ENCODE measurements at places on chromosomes 3 and 15. TPM values are rescaled to one million over a fixed set of nuclear protein-coding genes. Genes with fewer than 3 reads are reported as not detected.

The TTLL13 gene
- under 0.01 TPM for total RNA-seq

DNA sequence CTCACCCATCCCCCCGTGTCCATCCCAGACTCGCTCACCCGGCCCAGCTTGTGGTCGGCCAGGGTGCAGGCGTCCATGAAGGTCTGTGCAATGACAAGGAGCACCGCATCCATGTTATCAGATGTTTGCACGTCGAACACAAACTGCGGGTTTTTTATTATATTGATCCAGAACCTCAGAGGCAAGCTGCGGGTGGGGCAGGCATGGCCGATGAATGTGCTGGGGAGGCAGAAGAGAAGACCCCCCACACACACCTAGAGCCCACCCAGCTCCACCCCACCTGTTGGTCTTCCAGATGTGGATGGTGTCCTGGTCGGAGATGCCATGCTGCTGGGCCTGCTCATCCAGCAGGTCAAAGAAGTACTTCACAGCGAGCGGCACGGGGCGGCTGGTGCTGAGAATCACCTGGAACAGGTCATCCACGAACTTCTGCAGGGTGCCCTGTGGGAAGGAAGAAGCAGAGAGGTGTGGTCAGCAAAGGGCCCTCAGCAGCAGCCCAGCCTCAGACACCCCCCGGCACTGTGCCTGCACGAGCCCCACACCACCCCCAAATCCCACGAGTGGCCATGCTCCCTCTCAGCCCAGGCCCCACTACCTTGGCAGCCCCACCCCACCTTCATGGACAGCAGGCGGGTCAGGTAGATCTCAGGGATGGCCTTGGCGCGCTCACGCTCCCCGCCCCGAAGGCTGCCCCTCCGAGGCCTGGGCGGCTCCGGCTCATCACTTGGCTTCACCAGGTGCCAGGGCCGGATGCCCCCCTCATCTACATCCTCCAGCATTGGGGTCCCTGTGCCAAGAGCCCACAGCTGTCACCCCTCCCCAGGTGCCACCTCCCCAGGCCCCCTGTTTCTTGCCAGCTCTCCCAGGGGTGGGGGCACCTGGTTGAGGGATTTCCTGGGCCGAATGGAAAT, 20.3 kb downstream of the PLXNB1 start:
- H3K27me3 ChIP-seq, result no peaks in the 10 kb centered on the region
- DNase-seq, result peak; percentile 73
- H3K27ac ChIP-seq, result no peak overlapping the region
- H3K4me3 ChIP-seq, result no peak overlapping the region

GRCh38 chr15:69209661-69210060, 49.2 kb downstream of the GLCE start:
- H3K4me1 ChIP-seq, result no peaks in the 10 kb centered on the region
- H3K27ac ChIP-seq, result no peak overlapping the region
- no peaks in the 10 kb centered on the region for H3K36me3 ChIP-seq

GRCh38 chr3:6640907-6641306, 220.0 kb upstream of the GRM7 start:
- H3K4me1 ChIP-seq, result no peaks in the 10 kb centered on the region
- H3K4me3 ChIP-seq, result no peak overlapping the region
- no peaks in the 10 kb centered on the region for H3K27me3 ChIP-seq
- H3K27ac ChIP-seq, result no peak overlapping the region

DNA sequence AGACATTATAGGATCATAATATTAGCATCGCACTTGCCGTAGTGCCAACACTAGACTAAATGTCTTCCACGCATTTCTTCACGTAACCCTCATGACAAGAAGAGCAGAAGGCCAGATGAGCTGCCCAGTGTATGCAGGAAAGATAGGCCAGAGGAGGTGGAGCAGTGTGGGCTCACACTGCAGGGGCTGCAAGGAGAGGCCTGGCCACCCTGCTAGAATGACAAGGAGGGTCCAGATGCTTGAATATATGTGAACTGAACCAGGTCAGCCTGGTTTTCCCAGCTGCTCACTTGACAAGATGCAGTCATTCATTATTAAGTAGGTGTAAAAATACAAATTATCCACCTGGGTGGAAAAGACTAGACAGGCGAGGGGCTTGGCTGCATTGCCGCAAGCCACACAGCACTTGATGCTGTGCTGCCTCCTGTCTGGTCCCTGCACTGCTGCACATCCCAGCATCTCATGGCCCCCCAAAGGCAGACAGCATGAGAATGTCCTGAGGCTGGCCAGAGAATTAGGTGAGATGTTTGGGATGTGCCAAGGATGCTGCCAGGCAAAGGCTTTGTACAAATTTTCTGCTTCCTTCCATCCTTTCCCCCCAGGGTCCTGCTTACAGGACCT, 115.2 kb downstream of the NTRK3 start:
- no peak overlapping the region for H3K4me3 ChIP-seq
- H3K27me3 ChIP-seq, result no peaks in the 10 kb centered on the region
- no peaks in the 10 kb centered on the region for H3K36me3 ChIP-seq
- no peak overlapping the region for H3K27ac ChIP-seq
- no peaks in the 10 kb centered on the region for H3K4me1 ChIP-seq

GRCh38 chr3:121477589-121477988, 68.2 kb downstream of the POLQ start:
- no peaks in the 10 kb centered on the region for H3K27me3 ChIP-seq
- no peak for DNase-seq
- H3K4me1 ChIP-seq, result peaks cover 18% of the 10 kb centered on the region
- H3K36me3 ChIP-seq, result no peaks in the 10 kb centered on the region
- peak overlapping the region; percentile 41 for H3K4me3 ChIP-seq
